ENCODE measurements at places on chromosomes 2 and 18.

DNA sequence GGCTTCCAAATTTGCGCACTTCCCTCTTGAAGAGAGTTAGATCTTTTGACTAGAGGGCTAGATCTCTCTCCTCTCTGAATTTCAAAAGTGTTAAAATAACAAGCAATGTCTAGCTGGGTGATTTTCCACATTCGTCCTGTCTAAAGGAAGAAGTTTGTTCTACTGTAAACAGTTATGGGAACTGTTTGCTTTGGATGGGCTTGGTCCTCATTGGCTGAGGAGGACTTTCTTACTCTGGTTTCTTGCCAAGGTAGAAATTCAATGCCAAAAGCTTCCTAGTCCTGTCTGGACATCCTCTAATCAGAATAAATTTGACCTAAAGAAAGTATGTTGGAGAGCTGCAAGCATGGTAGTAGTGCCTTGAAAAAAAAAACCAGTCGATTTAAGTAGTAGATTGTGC, 47.4 kb upstream of the RAPH1 start:
- DNase-seq, result no peak
- H3K4me1 ChIP-seq, result peaks cover 34% of the 10 kb centered on the region
- no peak overlapping the region for H3K4me3 ChIP-seq

DNA sequence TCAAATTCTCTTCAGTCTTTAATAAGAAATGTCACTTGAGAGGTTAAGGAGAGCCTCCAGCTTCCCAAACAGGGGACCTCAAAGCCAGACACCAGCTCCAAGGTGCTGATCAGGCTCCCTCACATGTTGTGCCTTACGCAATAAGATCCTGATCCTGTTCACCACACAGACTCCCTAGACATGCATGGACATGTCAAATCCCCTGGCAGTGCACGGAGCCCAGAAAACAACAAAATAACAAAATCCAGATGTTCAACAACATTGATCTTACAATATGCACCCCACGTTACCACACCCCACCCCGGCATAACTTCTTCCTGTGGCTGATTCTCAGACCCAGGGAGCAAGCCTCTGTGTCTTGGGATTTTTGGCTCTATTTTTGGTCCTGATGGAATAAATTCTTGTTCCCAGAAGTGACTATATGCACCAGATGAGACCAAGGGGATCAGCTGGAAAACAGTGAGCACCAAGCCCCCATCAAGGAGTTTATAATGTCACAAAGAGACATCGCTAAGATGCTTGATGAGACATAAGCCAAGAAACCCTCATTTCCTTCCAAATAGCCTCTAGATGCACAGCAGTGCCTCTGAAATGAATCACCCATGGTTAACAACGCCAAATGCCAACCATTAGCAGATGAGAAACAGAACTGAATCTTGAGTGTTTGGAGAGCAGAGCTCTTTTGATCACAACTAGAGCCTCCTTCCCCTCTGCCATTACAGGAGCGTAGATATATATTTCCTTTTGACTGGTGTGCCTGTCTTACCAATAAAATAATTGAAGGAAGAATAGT, 198.2 kb downstream of the PRKCE start:
- peaks cover 1% of the 10 kb centered on the region for H3K36me3 ChIP-seq
- peaks cover 21% of the 10 kb centered on the region for H3K4me1 ChIP-seq
- DNase-seq, result no peak

DNA sequence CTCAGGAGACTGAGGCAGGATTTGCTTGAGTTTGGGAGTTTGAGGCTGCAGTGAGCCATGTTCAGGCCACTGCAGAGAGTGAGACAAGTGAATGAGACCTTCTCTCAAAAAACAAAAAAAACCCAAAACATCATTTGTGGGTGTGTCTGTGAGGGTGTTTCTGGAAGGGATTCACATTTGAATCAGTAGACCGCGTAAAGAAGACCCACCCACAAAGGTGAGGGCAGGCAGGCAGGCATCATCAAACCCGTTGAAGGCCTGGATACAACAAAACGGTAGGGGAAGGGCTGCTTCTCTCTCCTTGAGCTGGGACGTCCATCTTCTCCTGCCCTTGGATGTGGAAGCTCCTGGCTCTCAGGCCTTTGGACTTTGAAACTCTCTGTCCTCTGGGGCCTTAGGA, 25.4 kb downstream of the CDKL4 start:
- no peaks in the 10 kb centered on the region for H3K36me3 ChIP-seq
- peak overlapping the region; percentile 90 for H3K27ac ChIP-seq
- DNase-seq, result no peak
- H3K4me1 ChIP-seq, result peaks cover 55% of the 10 kb centered on the region
- H3K27me3 ChIP-seq, result no peaks in the 10 kb centered on the region
- no peak overlapping the region for H3K4me3 ChIP-seq

- no peak for DNase-seq
- H3K27ac ChIP-seq, result no peak overlapping the region
- H3K27me3 ChIP-seq, result no peaks in the 10 kb centered on the region
- H3K4me3 ChIP-seq, result no peak overlapping the region
These were observed 13.0 kb downstream of the PTMA start for GRCh38 chr2:231720987-231721966.

DNA sequence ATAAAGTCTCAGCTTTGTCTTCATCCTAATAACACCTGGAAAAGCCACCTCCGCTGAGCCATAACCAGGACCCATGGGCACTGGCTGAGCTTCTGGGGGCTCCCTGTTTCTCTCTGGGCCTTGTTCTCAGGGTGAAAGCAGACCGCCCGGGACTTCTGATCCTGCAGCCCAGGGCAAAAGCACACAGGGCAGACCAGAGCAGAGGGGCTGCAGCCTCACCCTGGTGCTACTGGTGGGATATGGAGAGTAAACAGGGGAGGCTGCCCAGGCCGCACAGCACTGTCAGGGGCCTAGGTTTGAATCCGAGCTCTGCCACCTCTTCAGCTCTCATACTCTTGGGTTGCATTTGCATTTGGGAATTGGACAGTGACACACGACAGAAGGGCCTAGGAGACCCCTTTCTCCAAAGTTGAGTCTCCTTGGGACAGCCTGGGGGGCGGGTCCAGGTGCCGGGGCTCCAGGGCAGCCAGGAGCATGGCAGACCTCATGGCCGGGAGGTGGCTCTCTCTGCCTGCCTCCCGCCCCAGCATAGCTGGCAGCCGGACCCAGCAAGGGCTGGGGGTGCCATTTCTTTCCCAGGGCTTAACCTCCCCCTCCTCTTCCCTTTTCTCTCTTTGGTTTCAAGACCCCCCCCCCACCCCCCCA, 164.9 kb downstream of the INHBB start:
- no peaks in the 10 kb centered on the region for H3K4me1 ChIP-seq
- H3K36me3 ChIP-seq, result no peaks in the 10 kb centered on the region
- no peak for DNase-seq

GRCh38 chr2:28326469-28326805, 66.2 kb upstream of the FOSL2 start:
- H3K36me3 ChIP-seq, result peaks cover 8% of the 10 kb centered on the region
- H3K4me1 ChIP-seq, result peaks cover 31% of the 10 kb centered on the region
- peak overlapping the region; percentile 38 for H3K27ac ChIP-seq
- no peak overlapping the region for H3K4me3 ChIP-seq
- DNase-seq, result no peak

- peaks cover 21% of the 10 kb centered on the region for H3K4me1 ChIP-seq
- no peak overlapping the region for H3K4me3 ChIP-seq
- no peaks in the 10 kb centered on the region for H3K36me3 ChIP-seq
- H3K27ac ChIP-seq, result no peak overlapping the region
- DNase-seq, result no peak
These were observed 40.2 kb downstream of the MCFD2 start for GRCh38 chr2:46875226-46875899.

DNA sequence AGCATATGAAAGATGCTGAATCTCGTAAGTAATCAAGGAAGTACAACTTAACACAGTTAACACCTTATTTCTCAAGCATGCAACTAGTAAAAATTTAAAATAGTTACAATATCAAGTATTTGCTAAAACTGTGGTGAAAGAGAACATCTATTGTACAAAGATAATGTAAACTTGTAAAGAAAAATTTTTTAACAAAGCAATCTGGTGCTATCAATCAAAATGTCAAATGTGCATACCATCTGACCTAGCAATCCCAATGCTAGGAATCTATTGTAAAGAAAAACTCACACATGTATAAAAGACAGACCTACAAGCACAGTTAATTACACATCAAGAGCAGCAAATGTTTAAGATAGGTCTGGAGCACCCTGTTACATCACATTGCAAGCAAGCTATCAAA, 90.1 kb downstream of the SLC66A3 start:
- peaks cover 3% of the 10 kb centered on the region for H3K36me3 ChIP-seq
- H3K27me3 ChIP-seq, result no peaks in the 10 kb centered on the region
- H3K27ac ChIP-seq, result no peak overlapping the region

DNA sequence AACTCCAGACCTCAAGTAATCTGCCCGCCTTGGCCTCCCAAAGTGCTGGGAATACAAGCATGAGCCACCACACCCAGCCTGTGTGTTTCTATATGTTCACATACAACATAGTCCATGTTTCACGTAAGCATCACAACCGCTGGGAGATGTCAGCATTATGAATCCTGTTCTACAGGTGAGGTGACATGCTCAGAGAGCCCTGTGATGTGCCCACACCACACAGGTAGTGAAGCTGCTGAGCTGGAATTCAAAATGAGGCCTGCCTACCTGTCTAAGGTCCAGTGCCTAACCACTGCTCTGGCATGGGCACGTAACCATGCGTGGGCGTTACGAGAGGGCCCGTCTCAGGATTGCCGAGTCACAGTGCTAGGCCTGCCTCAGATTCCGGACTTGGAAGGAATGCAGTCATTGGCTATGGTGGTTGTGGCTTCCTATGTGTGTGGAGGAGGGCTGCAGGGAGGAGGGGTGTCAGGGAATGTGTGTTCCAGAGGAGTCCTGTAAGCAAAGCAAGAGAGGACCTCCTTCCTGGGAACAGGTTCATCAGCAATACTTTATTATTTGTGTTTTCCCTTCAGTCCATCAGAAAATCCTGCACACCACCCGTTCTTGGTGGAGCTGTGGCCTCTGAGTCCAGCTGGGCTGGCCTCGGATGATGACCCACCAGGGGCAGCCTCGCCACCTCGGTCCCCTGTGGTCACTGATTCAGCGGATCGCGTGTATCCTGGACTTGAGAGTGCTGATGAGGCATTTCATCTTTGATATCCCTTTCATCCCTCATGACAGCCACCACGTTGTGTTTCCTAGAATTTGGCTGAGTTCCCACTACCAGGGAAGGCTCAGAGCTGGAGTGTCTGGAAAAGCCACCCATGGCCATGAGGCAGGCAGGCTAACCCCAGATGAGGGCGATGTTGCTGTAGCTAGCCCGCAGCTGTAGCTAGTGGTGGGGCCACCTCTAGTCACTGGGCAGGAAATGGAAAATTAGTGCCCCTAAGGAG, 31.1 kb downstream of the HK2 start:
- H3K36me3 ChIP-seq, result peaks cover 44% of the 10 kb centered on the region
- DNase-seq, result no peak
- no peak overlapping the region for H3K27ac ChIP-seq
- peaks cover 6% of the 10 kb centered on the region for H3K4me1 ChIP-seq
- H3K27me3 ChIP-seq, result no peaks in the 10 kb centered on the region

GRCh38 chr2:197058777-197059300, 132.3 kb upstream of the PGAP1 start:
- H3K4me3 ChIP-seq, result no peak overlapping the region
- DNase-seq, result no peak
- H3K27me3 ChIP-seq, result no peaks in the 10 kb centered on the region
- no peak overlapping the region for H3K27ac ChIP-seq
- H3K36me3 ChIP-seq, result peaks cover 78% of the 10 kb centered on the region
- H3K4me1 ChIP-seq, result peaks cover 24% of the 10 kb centered on the region

DNA sequence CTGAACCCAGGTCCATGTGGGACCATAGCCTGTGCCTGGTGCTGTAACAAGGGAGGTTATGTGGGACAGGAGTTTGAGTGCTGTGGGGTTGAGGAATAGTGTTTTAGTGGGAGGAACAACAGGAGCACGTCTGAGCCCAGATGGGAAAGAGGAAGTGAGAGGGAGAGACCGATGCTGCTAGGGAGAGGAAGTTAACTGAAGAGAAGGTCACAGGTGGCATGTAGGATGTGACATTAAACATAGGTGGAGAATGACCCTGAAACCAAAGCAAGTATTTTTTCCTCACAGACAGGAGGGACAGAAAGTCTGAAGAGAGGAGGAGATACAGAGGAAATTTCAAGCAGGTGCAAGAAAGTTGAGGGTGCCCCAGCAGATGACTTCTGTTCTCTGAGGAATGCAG, 87.8 kb downstream of the ACOXL start:
- H3K27ac ChIP-seq, result no peak overlapping the region
- peaks cover 1% of the 10 kb centered on the region for H3K36me3 ChIP-seq
- H3K4me1 ChIP-seq, result peaks cover 14% of the 10 kb centered on the region
- peaks cover 41% of the 10 kb centered on the region for H3K27me3 ChIP-seq
- DNase-seq, result no peak
- H3K4me3 ChIP-seq, result no peak overlapping the region

- H3K4me1 ChIP-seq, result peaks cover 24% of the 10 kb centered on the region
- no peak overlapping the region for H3K4me3 ChIP-seq
- no peaks in the 10 kb centered on the region for H3K27me3 ChIP-seq
- no peak for DNase-seq
These were observed 2.5 kb upstream of the SFT2D3 start for GRCh38 chr2:127698553-127699355.

DNA sequence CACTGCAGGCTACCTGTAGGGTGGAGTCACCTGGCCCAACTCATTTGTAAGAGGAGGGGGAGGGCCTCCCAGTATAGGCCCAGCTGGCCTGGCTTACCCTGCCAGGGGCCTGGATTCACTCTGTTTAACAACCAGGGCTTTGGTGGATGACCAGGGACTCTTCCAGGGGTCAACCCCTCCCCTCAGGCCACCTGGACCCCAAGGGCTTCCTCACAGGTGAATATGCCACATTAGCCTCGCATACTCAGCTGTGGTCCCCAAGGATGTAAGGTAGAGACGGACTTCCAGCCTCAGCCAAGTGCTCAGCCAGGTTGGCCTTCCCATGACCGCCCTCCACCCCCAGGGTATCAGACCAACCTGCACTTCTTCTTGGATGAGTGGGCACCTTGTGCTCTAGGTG, 8.8 kb upstream of the SH3RF3 start:
- H3K4me3 ChIP-seq, result no peak overlapping the region
- no peaks in the 10 kb centered on the region for H3K27me3 ChIP-seq
- H3K36me3 ChIP-seq, result no peaks in the 10 kb centered on the region
- DNase-seq, result no peak
- H3K27ac ChIP-seq, result no peak overlapping the region
- H3K4me1 ChIP-seq, result peaks cover 13% of the 10 kb centered on the region

GRCh38 chr2:59074071-59074470, 832.9 kb upstream of the FANCL start:
- no peak for DNase-seq
- no peaks in the 10 kb centered on the region for H3K27me3 ChIP-seq
- no peaks in the 10 kb centered on the region for H3K36me3 ChIP-seq
- H3K27ac ChIP-seq, result no peak overlapping the region
- no peak overlapping the region for H3K4me3 ChIP-seq
- H3K4me1 ChIP-seq, result no peaks in the 10 kb centered on the region

- no peak overlapping the region for H3K4me3 ChIP-seq
- H3K27ac ChIP-seq, result no peak overlapping the region
- H3K36me3 ChIP-seq, result peaks cover 7% of the 10 kb centered on the region
- H3K27me3 ChIP-seq, result peaks cover 59% of the 10 kb centered on the region
- no peaks in the 10 kb centered on the region for H3K4me1 ChIP-seq
- no peak for DNase-seq
These were observed 2.1 kb downstream of the MLPH start for GRCh38 chr2:237488901-237489860.

All from activated naive CD8-positive, alpha-beta T cell treated with anti-CD3 and anti-CD28 coated beads, Interleukin-2, amount 50 U/mL, for 24 hours (primary cell).